ENCODE measurements at places on chromosomes 6 and 20. TPM values are rescaled to one million over a fixed set of nuclear protein-coding genes. Genes with fewer than 3 reads are reported as not detected.

DNA sequence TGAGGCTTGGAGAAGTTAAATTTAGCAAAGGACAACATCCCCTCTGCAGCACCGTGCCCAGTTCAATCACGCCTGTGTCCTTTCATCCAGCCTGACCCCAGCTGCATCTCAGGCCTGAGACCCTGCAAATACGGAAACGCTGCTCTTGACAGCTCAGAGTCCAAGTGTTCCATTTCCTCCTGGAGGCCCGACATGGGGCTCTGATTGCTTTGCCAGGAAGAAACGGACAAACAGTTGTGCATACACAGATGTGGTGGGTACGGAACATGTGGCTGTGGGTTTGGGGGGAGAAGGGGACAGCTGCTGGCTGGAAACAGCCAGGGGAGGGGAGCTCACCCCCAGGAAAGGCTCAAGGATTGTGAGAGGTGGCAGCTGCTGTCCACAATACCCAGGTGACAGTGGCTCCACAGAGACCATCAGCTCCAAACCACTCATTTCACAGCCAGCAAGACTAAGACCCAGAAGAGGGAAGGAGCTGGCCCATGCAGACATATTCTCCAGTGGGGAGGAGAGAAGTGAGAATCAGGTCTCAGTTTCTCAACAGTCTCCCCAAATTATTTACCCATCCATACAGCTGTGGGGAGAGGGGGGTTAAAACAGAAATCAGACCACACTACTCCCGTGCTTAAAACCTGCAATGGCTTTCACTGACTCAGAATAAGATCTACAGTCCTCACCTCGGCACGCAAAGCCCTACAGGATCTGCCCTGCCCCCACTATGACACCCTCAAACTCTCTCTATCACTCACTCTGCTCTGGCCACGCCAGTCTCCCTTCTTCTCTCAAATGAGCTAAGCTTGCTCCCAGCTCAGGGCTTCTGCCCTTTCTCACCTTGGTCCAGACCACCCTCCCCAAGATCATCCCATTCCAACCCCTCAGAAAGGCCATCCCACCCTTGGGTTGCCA is 89.1 kb downstream of the PREX1 start:
- peak; percentile 82 for DNase-seq

GRCh38 chr6:82687855-82688254 is 324.2 kb downstream of the TPBG start:
- DNase-seq = no peak

- DNase-seq = peak; percentile 73
Measured at GRCh38 chr6:170388113-170388512, 81.6 kb downstream of the FAM120B start.

Gene NRN1
- 24.3 TPM for polyA plus RNA-seq
